ENCODE measurements at places on chromosomes 12 and 14.

DNA sequence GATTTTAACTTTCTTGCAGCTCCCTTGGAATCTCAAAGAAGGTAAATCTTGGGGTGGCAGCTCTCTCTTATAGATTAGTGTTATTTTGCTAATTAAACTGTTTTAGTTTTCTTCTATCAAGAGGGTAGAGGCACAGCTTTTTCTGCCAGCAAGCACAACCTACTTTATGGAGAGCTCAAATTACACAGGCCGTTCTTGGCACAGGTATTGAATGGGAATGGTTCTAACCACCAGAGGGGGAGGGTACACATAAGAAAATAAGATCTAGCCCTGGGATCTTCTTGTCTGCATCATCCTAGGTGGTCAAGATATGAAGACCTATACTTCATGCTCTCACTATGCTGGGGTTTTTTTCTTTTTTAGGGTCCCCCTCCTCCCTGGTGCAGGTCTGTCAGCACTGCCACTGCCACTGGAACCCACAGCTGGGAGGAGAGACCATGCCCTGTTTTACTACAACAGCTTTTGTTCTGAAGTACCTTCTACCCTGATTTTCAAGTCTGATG is 48.6 kb upstream of the STAC3 start:
- no peak for DNase-seq

- no peak for DNase-seq
Measured at GRCh38 chr12:75809746-75810145, 221.8 kb downstream of the PHLDA1 start.

- DNase-seq, result no peak
Measured at GRCh38 chr14:103510724-103511693, 11.6 kb downstream of the CKB start.

- DNase-seq, result no peak
Measured at GRCh38 chr14:36426836-36427235, 93.2 kb downstream of the NKX2-1 start.

- DNase-seq, result no peak
Measured at GRCh38 chr14:66330916-66331315, 155.3 kb upstream of the CCDC196 start.

DNA sequence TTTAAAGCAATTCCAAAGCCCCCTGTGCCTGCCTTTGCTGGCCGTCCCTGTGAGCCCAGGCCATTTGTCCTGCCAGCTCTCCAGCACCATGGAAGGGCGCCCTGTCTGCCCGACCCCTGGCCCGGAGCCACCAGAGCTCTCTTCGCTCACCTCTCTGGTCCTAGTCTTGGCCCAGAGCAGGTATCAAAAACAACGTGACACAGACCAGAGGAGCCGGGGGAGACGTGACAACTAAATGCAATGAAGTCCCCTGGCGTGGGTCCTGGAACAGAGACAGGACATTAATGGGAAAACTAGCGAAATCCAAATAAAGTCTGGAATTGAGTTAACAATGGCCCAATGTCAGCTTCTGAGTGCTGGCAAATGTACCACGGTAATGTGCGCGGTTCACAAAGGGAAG is 83.2 kb upstream of the DIO3 start:
- DNase-seq, result no peak

DNA sequence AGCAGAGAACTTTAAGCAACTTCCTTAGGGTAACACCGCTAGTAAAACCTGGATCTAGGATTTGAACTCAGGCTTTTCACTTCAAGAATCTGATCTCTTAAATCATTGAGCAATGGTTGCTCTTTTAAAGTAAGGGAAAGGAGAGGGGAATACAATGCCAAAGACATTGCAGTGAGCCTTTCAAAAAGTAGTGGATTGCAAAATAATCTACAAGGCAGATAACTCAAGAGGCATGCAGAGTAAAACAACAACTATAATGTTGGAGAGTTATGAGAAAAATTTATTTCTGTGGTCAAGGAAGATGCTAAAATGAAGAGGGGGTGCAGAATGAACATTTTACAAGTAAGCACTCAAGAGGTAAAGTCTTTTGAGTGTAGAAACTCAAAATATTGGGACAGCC is 432.6 kb downstream of the C12orf50 start:
- no peak for DNase-seq

GRCh38 chr14:102252834-102253801 is 51.8 kb downstream of the MOK start:
- DNase-seq, result no peak

DNA sequence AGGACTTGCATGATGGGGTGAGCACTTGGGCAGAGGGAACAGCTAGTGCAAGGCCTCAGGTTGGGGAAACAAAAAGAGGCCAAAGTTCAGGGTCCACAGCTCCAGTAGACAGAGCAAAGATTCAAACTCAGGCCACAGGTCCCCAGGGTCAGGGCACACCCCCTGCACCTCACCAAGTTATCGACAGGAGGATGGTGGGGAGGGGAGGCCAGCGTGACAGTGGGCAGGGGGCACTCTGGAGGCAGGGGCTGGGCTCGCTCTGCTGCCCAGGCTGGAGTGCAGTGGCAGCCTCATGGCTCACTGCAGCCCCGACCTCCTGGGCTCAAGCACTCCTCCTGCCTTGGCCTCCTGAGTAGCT is 32.4 kb upstream of the ULK1 start:
- no peak for DNase-seq

- no peak for DNase-seq
Measured at GRCh38 chr14:72515779-72516770, 377.8 kb downstream of the DPF3 start.

- DNase-seq, result no peak
Measured at GRCh38 chr12:90305379-90305778, 596.7 kb upstream of the ATP2B1 start.

GRCh38 chr12:4552191-4552590 is 9.8 kb upstream of the DYRK4 start:
- no peak for DNase-seq

All from right lung (tissue), 10 donors.